ENCODE measurements at places on chromosomes 3 and 15.

DNA sequence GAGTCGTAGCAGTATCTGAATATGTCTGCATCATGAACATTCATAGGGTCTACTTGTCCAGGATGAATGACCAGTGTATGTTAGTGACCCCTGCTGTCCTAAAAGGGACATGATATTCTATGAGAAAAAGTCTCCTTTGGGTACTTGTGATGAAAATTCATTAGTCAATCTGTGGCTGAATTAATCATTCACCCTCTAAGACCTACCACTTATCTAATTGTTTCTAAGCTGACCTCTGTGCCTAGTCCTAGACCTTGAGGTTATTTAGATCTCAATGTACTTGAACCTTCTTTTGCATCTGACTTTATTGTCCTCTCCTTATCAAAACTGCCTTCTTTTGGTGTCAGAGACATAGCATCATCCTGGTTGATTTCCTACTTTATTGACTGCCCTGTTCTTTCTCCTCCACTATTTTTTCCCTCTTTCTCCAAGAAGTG lies 799.3 kb downstream of the DIPK2A start:
- H3K27ac ChIP-seq: no peak overlapping the region
- no peaks in the 10 kb centered on the region for H3K4me1 ChIP-seq
- H3K36me3 ChIP-seq: no peaks in the 10 kb centered on the region
- no peak for DNase-seq
- H3K4me3 ChIP-seq: no peak overlapping the region
- H3K27me3 ChIP-seq: no peaks in the 10 kb centered on the region

- DNase-seq: no peak
- H3K4me3 ChIP-seq: no peak overlapping the region
- H3K27me3 ChIP-seq: no peaks in the 10 kb centered on the region
- H3K36me3 ChIP-seq: no peaks in the 10 kb centered on the region
These were observed 725.9 kb upstream of the NR2F2 start for GRCh38 chr15:95604634-95605036.

GRCh38 chr3:123769356-123769743 lies 114.8 kb downstream of the MYLK start:
- peaks cover 33% of the 10 kb centered on the region for H3K27me3 ChIP-seq
- no peaks in the 10 kb centered on the region for H3K4me1 ChIP-seq
- no peak overlapping the region for H3K27ac ChIP-seq
- no peak for DNase-seq
- H3K4me3 ChIP-seq: no peak overlapping the region

DNA sequence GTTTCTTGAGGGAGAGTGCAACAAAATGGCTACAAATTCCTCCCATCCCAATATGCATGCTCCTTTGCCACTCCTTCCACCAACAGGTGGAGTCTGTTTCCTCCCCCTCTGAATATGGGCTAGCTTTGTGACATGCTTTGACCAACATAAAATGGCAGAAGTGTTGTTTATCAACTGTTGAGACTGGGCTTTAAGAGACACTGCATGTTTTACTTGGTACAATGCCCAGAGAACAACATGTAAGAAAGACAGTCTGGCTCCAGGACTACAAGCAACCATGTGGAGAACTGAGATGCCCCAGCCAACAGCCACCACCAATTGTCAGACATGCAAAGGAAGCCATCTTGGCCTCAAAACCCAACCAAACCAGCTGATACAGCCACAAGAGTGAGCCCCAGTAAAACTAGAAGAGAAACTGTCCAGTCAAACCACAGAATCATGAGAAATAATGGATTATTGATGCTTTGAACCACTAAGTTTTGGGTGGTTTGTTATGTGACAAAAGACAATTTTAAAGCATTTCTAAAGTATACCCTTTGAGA lies 40.5 kb downstream of the NUDT16 start:
- peaks cover 5% of the 10 kb centered on the region for H3K4me1 ChIP-seq
- DNase-seq: no peak
- no peak overlapping the region for H3K4me3 ChIP-seq
- no peak overlapping the region for H3K27ac ChIP-seq
- no peaks in the 10 kb centered on the region for H3K36me3 ChIP-seq

- no peak overlapping the region for H3K4me3 ChIP-seq
- peaks cover 5% of the 10 kb centered on the region for H3K4me1 ChIP-seq
- no peaks in the 10 kb centered on the region for H3K36me3 ChIP-seq
- no peaks in the 10 kb centered on the region for H3K27me3 ChIP-seq
- DNase-seq: no peak
These were observed 107.4 kb downstream of the PEAK1 start for GRCh38 chr15:77312523-77312922.

DNA sequence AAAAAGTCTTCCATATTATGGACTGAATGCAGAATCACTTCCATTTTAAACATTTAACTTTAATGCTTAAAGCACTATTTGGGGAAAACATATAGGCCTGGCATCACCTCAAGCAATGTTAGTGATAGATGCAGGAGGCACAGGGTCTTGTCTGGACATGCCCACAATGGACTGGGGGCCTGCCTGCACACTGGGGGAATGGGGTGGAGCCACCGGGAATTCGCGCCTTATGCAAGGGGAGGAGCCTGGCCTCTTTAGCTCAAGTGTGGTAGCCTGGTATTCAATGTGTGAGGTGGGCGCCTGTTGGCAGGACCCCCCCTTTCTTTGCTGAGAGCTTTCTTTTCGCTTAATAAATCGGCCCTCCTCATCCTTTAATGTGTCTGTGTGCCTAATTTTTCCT lies 29.9 kb downstream of the ACKR4 start:
- no peak for DNase-seq
- H3K36me3 ChIP-seq: peaks cover 19% of the 10 kb centered on the region
- no peaks in the 10 kb centered on the region for H3K4me1 ChIP-seq

DNA sequence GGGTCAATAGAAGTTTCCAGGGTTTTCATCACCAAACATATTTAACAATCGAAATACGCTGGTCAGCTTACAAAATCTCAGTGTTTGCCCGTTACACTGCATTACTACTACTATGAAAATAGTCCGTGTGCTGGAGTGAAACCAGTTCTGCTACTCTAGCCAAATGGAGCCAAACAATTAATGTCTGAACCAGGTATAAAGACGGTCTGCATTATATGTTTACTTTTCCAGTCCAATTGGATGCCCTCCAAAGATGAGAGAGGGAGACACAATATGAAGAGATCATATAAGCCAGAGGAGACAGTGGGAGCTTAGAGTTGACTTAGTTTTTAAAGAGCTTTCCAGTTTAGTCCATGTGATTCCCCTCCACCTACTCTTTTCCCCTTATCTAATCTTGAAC lies 6.3 kb upstream of the DUT start:
- no peak for DNase-seq
- H3K27ac ChIP-seq: no peak overlapping the region
- H3K4me1 ChIP-seq: peaks cover 11% of the 10 kb centered on the region
- peaks cover 10% of the 10 kb centered on the region for H3K36me3 ChIP-seq
- no peak overlapping the region for H3K4me3 ChIP-seq
- peaks cover under 1% of the 10 kb centered on the region for H3K27me3 ChIP-seq
